ENCODE measurements at places on chromosomes 11 and 22.

DNA sequence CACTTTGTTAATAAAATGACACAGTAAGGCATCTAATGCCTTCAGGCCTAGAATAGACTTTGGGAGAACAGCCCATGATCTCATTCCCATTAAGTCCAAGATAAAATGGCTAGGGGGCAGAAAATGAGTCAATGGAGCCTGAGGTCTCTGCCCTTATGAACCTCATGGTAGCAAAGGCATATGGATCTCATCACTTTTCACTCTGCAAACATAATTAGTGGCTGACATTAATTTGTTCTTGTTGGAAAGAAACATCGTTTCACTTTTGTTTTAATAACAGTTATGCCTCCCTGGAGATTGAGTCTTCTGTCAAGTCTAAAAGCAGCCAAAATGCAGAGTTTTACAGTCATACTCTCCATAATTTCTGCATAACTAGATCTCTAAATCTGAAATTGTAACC, 111.8 kb upstream of the API5 start:
- H3K27me3 ChIP-seq, result no peaks in the 10 kb centered on the region
- DNase-seq, result no peak
- no peak overlapping the region for H3K4me3 ChIP-seq
- H3K36me3 ChIP-seq, result no peaks in the 10 kb centered on the region

DNA sequence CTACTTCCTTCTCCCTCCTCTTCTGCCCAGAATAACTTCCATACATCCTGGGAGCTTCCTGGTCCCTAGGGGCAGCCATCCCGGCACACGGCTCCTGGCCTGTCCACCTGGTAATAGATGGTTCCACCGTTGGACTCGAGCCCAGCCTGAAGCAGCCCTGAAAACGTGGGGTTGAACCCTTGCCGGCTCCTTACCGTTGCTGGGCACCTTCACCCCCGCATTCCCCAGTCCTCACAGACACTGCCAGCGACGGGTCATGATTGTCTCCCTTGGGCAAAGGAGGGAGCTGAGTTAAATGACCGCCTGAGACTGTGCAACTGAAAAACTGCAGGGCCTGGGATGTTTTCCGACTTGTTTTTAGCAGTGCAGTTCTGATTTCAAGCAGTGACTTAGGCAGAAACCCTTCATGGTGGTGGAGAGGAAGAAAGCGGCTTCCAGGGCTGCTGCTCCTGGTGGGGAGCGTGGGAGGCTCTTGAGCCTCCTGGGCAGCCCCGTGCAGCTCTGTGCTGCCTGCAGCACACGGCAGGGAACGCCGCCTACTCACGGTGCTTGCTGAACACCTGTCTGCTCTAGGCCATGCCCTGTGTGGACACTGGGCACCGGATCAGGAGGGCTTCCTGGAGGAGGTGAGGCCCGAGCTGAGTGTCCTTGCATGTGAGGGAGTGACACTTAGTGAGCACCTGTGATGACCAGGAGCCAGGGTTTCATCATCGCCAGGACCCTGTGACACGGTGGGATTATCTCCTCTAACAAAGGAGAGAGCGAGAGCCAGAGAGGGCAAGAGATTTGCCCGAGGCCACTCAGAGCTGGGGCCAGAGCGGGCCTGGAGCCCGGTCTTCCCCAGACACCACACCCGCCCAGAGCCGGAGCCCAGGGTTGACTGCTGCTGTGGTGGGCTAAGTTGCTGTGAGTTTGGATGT, 77.4 kb downstream of the FBLN1 start:
- no peak for DNase-seq
- H3K36me3 ChIP-seq, result no peaks in the 10 kb centered on the region
- H3K4me1 ChIP-seq, result peaks cover 11% of the 10 kb centered on the region

GRCh38 chr11:117748771-117749540, 48.1 kb downstream of the DSCAML1 start:
- peaks cover 3% of the 10 kb centered on the region for H3K27me3 ChIP-seq
- no peak for DNase-seq
- H3K36me3 ChIP-seq, result no peaks in the 10 kb centered on the region
- H3K27ac ChIP-seq, result no peak overlapping the region
- no peaks in the 10 kb centered on the region for H3K4me1 ChIP-seq

- no peak overlapping the region for H3K4me3 ChIP-seq
- peaks cover 23% of the 10 kb centered on the region for H3K4me1 ChIP-seq
- no peak overlapping the region for H3K27ac ChIP-seq
- H3K36me3 ChIP-seq, result no peaks in the 10 kb centered on the region
These were observed 6.8 kb upstream of the GGA1 start for GRCh38 chr22:37601540-37602442.

DNA sequence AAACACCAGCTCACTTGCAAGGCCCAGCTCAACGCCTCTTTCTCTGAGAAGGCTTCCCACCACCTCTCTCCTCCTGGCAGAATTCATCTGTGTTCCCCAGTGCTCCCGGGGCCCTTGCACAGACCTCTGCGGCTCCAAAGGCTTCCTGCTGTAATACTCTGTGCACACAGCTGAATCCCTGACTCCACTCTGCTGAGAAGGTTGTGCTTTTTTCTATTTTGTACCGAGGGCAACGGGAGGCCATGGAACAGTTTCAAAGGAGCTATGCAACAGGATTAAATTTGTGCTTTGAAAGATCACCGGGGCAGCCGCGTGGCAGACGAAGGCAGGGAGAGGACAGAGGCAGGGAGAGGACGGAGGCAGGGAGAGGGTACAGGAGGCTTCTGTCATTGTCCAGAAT, 49.2 kb upstream of the SYT7 start:
- no peak overlapping the region for H3K27ac ChIP-seq
- H3K4me3 ChIP-seq, result no peak overlapping the region
- peaks cover 8% of the 10 kb centered on the region for H3K4me1 ChIP-seq
- no peak for DNase-seq

GRCh38 chr22:17109113-17109865, 11.9 kb downstream of the TMEM121B start:
- no peaks in the 10 kb centered on the region for H3K27me3 ChIP-seq
- H3K36me3 ChIP-seq, result peaks cover 37% of the 10 kb centered on the region
- H3K27ac ChIP-seq, result no peak overlapping the region

- peak; percentile 85 for DNase-seq
- H3K36me3 ChIP-seq, result no peaks in the 10 kb centered on the region
- no peak overlapping the region for H3K27ac ChIP-seq
- no peaks in the 10 kb centered on the region for H3K4me1 ChIP-seq
- H3K4me3 ChIP-seq, result no peak overlapping the region
- H3K27me3 ChIP-seq, result no peaks in the 10 kb centered on the region
These were observed 7.6 kb downstream of the SLC29A2 start for GRCh38 chr11:66363805-66364535.

- DNase-seq, result peak; percentile 76
- H3K27me3 ChIP-seq, result peaks cover 14% of the 10 kb centered on the region
- H3K27ac ChIP-seq, result no peak overlapping the region
These were observed 11.5 kb downstream of the P2RX3 start for GRCh38 chr11:57349491-57350274.
